ENCODE measurements at places on chromosomes 11 and 22.

GRCh38 chr11:19631712-19632498 lies 80.7 kb upstream of the NAV2 start:
- no peak for DNase-seq

- no peak for DNase-seq
These were observed 7.0 kb downstream of the MAPK8IP2 start for GRCh38 chr22:50607659-50608020.

DNA sequence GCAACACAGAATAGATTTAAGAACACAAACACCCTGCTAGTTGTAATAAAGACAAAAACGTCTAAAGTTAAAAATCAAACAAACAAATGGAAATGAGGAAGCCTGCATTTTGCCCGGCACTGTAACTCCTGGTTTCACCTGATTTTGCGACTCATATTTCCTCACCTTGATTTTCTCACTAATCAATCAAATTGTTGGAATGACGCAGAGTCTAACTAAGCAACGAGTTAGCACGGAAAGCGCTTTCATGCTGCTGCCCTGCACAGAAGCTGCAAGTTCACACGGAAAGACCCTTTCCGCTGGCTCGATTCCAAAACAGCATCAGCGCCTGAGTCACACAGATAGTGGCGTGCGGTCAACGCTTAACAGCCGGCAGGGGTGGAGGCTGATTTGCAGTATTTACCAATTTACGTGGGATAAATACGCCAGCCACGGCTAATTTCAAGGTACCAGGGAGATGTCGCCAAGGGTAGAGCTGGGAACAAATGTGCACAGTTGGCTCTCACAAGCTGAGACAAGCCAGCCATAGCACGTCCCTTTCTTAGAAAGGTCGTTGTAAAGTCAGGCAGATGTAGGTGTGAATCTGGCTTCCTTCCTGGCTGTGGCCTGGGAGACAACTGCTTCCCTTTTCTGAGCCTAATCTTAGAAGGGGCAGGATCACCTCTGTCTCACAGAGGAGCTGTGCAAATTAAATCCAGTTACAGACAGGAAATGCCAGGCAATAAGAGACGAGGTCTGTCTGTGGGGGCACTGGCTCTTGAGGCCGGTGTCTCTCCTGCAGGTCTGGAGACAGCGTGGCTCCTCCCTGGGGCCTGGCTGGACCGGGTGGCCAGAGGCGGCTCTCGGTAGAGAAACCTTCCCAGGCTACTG lies 76.9 kb upstream of the TTLL12 start:
- no peak for DNase-seq

DNA sequence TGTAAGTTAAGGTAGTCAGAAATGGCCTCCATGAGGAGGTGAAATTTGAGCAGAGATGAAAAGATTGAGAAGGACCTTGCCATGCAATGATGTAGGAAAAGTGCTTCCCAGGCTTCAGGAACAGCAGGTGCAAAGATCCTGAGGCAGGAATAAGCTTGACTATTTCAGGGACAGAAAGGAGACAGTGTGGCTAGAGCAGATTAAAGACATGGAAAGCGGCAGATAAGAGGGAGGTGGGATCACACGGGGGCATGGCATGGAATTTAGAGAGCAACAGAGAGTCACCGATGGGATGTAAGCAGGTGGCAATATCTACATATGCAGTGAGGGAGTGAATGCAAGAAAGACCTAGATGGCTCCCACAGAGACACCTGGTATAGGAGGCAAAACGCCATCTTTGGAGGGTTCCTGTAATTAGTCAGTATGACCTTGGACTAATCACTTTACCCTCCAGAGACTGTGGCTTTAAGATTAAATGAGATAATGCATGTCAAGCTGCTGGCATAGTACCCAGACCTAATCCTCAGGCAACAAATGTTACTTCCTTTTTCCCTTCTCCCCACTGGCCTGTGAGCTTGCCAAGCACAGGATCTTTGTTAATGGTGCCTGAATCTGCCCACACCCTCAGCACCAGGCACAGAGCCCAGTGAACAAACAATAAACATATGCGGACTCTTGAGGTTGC lies 24.6 kb upstream of the ACER3 start:
- DNase-seq = peak; percentile 83

- no peak for DNase-seq
These were observed 41.0 kb upstream of the RASSF10 start for GRCh38 chr11:12968101-12968500.

DNA sequence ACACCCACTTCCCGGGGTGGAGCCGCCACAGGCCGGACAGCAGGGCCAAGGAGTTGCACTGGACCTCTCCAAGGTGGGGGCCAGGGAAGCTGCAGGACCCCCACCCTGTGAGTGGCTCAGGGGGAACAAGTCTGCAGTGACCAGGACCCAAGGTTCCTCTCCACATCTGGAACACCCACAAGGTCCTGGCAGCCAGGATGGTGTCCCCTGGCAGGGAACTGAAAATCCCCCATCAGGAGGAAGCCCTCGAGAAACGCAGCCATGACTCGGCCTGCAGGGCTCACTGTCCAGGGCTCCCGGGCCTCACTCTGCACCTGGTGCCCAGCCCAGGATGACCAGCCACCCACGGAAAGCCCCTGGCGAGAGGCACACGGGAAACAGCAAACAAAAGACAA lies 11.5 kb downstream of the RNH1 start:
- DNase-seq = no peak

DNA sequence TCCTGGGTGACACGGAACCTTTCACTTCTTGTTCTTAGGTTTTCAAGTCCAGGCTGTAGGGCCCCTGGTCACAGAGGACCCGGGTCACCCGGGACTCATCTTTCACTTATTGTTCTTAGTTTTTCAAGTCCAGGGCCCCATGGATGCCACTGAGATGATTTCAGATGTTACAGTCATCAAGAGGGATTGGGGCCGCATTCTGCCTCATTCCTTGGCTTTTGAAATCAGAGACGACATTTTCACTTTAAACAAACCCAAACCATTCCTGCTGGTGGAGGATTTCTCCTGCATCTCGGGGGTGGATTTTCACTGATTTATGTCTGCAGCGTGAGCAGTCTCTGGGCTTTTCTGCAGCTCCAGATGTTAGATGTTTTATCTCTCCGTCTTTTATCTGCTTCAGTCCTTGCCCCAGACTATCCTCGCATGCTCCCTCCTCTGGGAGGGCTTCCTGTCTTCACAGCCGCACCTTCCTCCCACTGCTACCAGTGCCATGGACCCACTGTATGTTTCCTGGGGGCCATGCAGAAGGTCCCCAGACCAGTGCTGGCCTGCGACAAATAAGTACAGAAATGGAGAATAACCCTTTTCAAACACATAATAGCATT lies 27.4 kb downstream of the FBLN1 start:
- DNase-seq = no peak

DNA sequence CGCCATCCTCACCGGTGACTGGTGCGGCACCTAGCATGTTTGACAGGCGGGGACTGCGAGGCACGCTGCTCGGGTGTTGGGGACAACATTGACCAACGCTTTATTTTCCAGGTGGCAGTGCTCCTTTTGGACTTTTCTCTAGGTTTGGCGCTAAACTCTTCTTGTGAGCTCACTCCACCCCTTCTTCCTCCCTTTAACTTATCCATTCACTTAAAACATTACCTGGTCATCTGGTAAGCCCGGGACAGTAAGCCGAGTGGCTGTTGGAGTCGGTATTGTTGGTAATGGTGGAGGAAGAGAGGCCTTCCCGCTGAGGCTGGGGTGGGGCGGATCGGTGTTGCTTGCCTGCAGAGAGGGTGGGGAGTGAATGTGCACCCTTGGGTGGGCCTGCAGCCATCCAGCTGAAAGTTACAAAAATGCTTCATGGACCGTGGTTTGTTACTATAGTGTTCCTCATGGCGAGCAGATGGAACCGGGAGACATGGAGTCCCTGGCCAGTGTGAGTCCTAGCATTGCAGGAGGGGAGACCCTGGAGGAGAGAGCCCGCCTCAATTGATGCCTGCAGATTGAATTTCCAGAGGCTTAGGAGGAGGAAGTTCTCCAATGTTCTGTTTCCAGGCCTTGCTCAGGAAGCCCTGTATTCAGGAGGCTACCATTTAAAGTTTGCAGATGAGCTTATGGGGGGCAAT lies 1.1 kb downstream of the NEAT1 start:
- DNase-seq = no peak

DNA sequence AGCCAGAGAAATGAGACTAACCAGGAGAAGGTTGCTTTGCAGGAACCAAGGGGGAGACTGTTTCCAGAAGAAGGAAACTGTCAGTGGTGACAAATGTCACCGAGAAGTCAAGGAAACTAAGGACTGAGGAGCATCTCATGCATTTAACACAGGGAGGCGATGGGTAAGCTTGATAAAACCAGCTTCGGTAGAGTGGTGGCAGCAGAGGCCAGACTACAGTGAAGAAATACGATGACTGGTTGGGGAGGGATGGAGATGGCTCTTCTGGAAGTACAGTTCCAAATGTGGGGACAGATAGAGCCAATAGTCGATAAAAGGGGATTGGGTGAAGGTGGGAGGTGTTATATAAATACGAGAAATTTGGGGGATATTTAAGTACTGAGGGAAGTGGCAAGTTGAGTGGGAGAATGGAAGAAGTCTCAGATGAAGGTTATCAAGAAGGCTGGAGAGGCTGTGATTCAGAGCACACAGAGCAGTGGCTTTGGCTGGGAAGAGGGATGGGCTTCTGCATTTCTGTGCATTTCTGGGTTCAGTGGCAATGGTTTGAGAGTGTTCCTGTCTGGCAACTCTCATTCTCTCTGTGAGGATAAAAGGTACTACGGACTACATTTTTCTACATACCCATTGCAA lies 29.2 kb downstream of the SC5D start:
- DNase-seq = peak; percentile 10

GRCh38 chr11:35135222-35135621 lies 3.7 kb upstream of the CD44 start:
- DNase-seq = no peak

DNA sequence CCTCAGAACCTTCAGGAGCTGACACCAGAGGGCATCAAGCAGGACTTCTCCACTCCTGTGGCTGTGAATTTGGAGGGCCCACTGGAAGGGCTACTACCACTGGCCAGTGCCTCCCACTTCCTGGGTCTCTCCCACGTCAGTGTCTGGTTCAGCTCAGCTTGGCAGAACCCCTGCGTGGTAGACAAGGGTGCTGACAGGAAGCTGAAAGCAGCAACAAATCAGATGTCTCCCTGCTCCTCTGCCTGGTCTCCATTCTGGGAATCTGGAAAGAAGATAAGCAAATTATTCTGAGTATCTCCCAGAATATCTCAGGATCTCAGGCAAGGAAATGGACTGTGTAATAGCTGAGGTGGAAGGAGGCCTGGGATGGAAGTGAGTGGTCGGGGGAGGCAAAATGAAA lies 61.5 kb downstream of the TMPRSS5 start:
- no peak for DNase-seq

GRCh38 chr11:32827276-32827675 lies 2.5 kb upstream of the PRRG4 start:
- no peak for DNase-seq

DNA sequence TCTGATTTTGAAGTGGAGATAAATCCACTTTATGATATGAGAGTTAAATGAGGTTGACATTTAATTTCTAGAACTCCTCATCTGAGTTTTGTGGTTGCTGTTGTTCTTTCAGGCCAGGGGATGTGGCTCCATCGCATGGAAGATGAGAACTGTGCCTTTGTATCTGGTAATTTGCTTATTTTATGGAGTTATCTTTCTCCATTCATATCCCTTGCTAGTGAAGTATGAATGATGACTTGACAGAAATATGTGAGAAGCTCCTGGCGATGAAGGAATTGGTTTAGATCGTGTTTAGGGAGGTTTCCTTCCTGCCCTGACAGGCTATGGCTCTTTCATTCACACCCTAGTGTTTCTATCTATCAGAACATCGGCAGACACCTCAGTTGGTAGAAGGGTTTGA lies 393.7 kb downstream of the ETS1 start:
- no peak for DNase-seq

- DNase-seq = no peak
These were observed 6.9 kb downstream of the TRABD start for GRCh38 chr22:50192436-50193204.

GRCh38 chr11:130064596-130064995 lies 5.1 kb upstream of the APLP2 start:
- DNase-seq = no peak

DNA sequence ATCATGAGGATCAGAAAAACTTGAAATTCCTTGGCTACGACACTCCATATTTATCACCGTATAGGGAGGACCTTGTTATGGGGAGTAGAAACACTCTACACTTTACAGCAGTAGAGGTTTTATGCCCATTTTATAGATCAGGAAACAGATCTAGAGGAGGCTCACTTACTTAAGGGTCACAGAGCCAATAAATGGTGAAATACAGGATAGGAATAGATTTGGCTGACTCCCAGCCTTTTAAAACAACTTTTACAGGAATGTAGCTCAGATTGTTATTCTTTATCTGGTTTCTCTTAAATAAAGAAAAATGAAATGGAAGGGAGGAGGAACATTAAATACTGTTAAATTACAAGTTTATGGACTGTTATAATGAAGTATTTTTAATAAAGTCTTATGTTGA lies 14.8 kb downstream of the FBXO7 start:
- no peak for DNase-seq

DNA sequence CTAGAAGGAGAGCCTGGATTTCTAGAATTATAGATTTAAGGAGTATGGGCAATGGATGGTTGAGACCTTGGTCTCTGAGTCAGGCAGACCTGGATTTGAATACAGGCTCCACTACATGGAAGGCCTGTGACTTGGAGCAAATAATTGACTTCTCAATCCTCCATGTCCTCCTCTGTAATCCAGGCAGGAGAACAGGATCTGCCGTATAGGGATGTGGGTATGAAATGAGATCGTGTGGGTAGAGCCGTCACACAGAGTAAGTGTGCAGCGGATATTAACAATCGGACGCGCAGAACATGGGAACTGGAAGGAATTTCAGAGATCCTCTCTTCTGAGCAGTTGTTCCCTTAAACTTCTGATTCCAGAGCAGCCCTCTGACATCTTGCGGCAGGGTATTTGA lies 11.5 kb upstream of the TMPRSS13 start:
- no peak for DNase-seq

DNA sequence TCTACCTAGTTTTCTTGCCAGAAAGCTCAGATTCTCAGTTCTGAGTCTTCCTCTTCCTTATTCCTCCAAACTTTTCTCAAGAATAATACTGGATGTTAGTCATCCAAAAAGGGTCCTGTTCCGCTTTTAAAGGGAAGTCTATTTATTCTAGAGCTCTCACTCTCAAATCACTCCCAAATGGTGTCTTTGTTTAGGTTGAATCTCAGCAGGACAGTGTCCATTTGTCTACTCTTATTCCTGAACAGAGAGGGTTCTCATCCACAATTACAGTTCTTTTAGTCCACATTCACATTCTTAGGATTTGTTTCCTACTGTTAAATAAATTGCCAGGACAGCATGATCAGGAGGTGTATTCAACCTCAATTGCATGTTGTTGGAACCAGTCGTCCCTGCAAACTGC lies 61.3 kb downstream of the MUC15 start:
- DNase-seq = no peak

- DNase-seq = no peak
These were observed 49.9 kb upstream of the LDLRAD3 start for GRCh38 chr11:35893796-35894475.
